H4 (cell line): ENCODE measurements at places on chromosomes 4 and X. TPM values are rescaled to one million over a fixed set of nuclear protein-coding genes. Genes with fewer than 3 reads are reported as not detected.

Gene AP1S2
- total RNA-seq, result 54.5 and 57.4 TPM in 2 replicates

Gene ARR3
- not detected in 2 replicates for total RNA-seq

Gene POU4F2
- not detected in 2 replicates for total RNA-seq

Gene VGLL1
- total RNA-seq, result not detected in 2 replicates

Gene PRR32
- total RNA-seq, result not detected in 2 replicates

Gene SSX1
- total RNA-seq, result 0.14 TPM in 1 of 2 replicates, not detected in the other

Gene PPA2
- total RNA-seq, result 177 and 198 TPM in 2 replicates

Gene H2BW2
- total RNA-seq, result not detected in 2 replicates

Gene CXCL11
- total RNA-seq, result not detected in 2 replicates
